ENCODE measurements at places on chromosomes 16 and 17.

DNA sequence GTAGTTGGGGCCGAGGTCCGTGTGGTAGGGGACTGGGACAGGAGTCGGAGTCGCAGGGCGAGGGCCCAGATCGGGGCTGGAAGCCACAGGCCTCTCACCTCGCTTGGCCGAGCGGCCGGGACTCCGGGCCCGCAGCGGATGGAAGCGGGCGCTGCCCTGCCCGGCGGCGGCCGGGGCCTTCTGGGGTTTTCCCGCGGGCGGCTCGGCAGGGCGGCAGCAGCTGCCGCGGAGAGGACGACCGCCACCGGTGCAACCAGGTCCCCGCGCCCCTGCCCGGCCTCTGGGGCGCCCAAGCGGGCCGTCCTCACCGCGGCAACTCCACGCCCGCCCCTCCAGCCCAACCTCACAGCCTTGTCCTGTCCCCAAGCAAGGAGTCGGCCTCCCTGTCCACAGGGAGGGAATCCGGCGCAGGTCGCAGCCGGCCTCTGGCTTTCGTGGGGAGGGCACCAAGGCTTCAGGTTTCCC is 15.6 kb upstream of the UTP6 start:
- no peak for DNase-seq

DNA sequence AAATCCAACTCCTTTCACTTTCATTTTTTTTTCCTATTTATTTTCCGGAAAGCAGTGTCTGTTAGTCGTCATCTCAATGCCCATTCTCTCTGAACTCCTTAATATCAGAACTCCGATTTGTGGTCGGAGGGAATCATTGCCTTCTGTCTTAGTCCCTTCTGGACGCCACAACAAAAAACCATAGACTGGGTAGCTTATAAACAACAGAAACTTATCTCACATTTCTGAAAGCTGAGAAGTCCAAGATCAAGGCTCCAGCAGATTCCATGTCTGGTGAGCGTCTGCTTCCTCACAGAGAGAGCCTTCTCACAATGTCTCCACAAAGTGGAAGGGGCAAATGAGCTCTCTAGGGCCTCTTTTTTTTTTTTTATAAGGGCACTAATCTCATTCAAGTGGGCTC is 296.6 kb upstream of the CDH11 start:
- DNase-seq, result no peak

- DNase-seq, result no peak
Measured at GRCh38 chr17:72614871-72615626, 477.4 kb downstream of the SLC39A11 start.

DNA sequence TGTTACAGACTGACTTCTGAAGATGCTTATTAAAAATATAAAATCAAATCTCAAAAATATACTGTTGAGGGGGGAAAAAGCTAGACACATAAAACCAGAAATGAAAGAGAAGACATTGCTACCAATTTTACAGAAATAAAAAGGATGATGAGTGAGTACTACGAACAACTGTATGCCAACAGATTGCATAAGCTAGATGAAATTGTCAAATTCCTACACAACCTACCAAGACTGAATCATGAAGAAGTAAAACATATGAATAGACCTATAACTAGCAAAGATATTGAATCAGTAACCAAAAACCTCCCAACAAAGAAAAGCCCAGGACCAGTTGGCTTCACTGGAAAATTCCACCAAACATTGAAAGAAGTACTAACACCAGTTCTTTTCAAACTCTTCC is 3.5 kb upstream of the CAPNS2 start:
- DNase-seq, result no peak

GRCh38 chr17:9036336-9036735 is 15.0 kb downstream of the NTN1 start:
- no peak for DNase-seq

- DNase-seq, result no peak
Measured at GRCh38 chr16:13300066-13300840, 398.9 kb downstream of the SHISA9 start.

DNA sequence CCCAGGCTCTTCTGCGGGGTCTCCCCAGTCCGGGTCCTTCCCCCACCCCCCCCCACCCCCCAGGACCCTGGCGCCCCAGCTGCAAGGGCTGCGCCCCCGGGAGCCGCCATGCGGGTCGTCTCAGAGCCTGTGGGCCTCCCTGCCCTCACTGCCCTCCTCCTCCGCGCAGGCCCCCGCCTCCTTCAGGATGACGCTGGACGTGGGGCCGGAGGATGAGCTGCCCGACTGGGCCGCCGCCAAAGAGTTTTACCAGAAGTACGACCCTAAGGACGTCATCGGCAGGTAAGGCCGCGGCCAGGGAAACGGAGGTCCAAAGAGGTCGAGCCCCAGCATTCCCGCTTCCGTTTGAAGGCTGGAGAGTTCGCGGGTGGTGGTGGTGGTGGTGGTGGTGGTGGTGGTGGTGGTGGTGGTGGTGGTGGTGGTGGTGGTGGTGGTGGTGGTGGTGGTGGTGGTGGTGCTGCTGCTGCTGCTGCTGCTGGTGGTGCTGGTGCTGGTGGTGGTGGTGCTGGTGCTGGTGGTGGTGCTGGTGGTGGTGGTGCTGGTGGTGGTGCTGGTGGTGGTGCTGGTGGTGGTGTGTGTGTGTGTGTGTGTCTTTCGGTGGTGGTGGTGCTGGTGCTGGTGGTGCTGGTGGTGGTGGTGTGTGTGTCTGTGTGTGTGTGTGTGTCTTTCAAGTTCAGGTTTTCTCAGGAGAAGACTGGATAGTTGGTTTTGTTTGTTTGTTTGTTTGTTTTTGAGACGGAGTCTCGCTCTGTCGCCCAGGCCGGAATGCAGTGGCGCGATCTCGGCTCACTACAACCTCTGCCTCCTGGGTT is 615 bp downstream of the PHKG2 start:
- DNase-seq, result peak; percentile 45

GRCh38 chr17:6376931-6377361 is 58.0 kb downstream of the AIPL1 start:
- DNase-seq, result no peak

DNA sequence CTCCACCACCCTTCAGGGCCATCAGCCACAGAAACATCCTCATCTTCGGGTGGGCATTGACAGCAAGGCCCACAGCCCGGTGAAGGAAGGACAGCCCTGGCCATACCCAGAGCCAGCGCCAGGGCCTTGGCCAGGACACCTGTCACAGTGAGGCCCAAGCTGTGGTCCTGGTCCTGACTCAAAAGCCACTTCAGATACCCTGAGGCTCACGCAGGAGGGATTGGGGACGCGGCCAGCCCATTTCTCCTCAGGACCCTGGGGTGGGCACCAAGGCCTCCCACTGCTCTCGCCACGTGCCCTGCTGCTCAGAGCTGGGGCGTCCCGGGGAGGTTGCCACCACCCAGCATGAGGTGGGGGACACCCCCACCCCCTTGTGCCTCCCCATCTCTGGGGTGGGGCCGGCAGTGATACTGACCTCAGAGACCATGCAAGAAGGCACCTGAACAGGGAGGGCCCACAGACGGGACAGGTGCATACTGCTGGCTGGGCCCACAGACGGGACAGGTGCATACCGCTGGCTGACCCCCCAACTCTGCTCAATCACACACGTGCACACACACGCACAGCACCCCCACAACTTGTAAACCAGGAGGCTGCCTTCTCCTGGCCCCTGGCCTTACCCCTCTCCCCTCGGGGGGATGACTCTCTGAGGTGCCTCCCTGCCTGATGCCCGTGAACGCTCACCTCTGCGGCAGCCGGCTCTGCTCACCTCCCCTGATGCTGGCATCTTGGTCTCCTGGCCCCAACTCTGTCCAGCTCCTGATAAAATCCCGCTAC is 14.2 kb downstream of the SLC7A5 start:
- DNase-seq, result no peak

GRCh38 chr16:21186326-21186691 is 25.1 kb downstream of the ZP2 start:
- DNase-seq, result no peak

- no peak for DNase-seq
Measured at GRCh38 chr17:1967213-1967612, 57.9 kb downstream of the RTN4RL1 start.

DNA sequence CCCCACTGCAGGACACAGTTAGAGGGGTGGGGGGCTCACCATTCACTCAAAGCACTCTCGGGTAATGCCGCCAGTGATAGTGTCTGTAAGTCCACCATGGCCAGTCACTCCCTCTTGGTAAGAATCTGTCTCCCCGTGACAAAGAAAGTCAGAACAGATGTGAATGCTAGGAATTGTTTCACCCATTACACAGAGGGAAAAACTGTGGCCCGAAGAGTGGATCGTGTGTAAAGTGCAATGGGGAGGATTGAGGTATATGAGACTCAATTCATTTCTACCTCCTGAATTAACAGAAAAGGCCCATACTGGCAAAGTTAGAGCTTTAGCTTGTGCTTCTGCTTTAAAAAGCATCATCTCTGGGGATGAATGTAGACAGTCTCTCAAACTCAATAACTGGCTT is 17.5 kb upstream of the SLC6A2 start:
- DNase-seq, result no peak

DNA sequence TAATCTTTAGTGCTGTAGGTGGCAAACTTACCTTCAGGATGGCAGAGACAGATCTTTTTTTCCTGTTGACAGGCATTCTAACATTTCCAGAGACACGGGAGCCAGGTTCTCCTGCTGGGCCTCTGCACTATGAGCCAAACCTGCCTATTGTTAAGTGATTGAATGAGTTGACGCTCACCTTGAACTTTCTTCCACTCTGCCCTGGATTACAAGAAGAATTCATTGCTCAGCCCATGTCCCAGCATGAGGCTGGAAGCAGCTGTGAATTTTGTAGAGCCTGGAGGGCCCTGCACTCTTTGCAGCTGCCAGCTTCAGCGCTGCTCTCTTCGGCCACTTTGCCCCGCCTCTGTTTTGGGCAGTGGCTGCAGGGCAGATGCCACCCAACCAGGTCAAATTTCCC is 9.4 kb upstream of the SLC7A5 start:
- DNase-seq, result no peak

- DNase-seq, result no peak
Measured at GRCh38 chr17:34913001-34913400, 48.3 kb downstream of the CCT6B start.

- DNase-seq, result no peak
Measured at GRCh38 chr16:57239107-57239506, 6.0 kb upstream of the ARL2BP start.

GRCh38 chr16:85176541-85177447 is 64.5 kb upstream of the CIBAR2 start:
- no peak for DNase-seq

DNA sequence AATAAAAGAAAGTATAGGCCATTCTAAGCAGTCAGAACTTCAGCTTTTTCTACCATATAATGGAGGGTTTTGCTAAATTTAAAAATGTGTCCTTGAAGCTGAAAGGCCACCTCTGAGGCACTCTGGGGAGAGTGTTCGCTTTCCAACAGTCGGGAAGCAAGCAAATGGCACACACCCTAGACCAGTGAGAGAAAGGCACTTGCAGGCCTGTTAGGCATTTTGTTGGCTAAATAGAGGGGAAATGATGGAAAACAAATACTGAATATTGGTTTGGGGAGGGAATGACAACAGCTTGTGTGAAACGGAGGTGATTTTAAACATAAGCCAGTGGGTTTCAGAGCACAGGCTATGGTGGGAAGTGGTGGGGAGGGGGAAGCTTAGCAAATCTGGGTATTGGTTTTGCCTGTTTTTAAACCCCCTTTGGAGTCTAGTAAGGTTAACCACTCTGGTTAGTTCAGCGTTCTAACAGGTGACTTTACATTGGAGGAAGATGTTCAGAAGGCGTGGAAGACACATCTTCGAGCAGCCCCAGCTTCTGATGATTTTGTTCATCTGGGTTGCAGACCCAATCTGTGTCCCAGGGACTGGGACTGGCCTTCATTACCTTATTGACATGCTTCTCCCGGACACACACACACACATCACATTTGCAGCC is 90.5 kb downstream of the PRKCA start:
- DNase-seq, result no peak

DNA sequence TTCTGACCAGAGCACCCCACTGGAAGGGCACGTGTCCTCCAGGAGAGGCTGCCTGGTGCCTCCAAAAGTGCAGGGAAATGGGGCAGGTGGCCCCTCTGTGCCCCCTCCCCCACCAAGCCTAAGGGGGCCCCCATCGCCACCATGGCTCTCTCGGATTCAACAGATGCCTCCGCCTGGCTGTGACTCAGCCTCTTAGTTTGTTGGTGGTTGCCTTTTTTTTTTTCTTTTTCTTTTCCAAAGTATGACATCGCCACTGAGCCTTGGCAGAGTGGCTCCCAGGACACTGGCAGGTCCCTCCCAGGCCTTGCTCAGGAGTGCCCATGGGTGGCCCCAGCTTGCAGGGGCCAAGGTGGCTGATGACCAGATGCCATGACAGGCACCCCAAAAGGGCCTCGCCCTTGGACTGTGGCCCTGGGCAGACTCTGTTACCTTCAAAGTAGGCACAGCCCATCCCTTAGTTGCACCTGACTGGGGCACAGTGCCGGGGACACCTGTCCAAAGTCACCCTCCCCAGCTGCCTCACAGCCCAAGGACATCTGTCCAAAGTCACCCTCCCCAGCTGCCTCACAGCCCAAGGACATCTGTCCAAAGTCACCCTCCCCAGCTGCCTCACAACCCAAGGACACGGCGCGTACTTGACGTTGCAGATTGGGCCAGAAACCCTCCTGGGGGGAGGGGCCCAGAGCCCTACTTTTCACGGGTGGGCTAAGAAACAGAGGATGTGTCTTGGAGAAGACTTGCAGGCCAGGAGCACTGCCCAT is 29.6 kb downstream of the NPTX1 start:
- DNase-seq, result no peak

DNA sequence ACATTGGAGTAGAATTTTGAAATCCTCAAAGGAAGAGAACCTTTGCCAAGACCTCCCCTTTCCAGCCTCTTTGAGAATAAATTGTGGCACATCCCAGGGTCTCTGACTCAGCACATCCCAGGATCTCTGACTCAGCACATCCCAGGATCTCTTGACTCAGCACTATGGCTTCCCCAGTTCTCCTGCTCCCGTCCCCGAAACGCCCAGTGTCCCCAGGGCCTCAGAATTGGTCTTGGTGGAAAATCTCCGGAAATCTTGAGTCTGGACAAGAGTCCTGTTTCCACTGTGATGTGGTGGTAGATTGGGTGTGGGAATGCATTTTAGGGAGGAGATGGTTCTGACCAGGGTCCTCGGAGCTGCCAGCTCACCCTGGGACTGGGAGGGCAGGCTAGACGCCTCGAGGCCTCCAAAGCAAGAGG is 19.2 kb downstream of the PLXDC1 start:
- DNase-seq, result no peak

- no peak for DNase-seq
Measured at GRCh38 chr17:31490019-31490650, 98.7 kb downstream of the RAB11FIP4 start.

Data from NK-92 treated with Interleukin-12 subunit alpha and Interleukin-12 subunit beta, amount 100 ng/mL, for 24 hours (cell line).